ENCODE measurements at places on chromosomes 1 and 21. TPM values are rescaled to one million over a fixed set of nuclear protein-coding genes. Genes with fewer than 3 reads are reported as not detected.

DNA sequence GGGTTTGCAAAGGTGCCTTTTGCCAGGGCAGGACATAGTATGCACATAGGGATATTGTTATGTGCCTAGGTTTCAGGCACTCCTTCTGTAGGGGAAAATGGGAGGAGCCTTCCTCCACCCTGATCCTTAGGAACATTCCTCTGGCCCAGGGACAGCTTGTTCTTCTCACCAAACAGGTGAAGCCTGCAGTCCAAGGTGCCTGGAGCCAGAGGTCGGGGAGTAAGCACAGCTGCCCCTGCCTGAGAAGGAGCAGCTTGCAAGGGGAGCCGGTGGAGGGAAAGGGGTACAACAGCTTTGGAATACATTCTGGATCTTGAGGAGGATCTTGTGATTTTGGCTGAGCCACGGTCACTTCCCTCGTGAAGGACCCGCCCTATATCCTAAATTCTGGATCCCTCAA lies 82.4 kb upstream of the CD1D start:
- no peak overlapping the region for H3K27ac ChIP-seq
- peaks cover 12% of the 10 kb centered on the region for H3K36me3 ChIP-seq
- DNase-seq, result no peak

GRCh38 chr1:69920426-69920825 lies 285.0 kb downstream of the LRRC40 start:
- peaks cover 3% of the 10 kb centered on the region for H3K4me1 ChIP-seq
- H3K27ac ChIP-seq, result no peak overlapping the region
- no peak for DNase-seq
- no peak overlapping the region for H3K4me3 ChIP-seq
- no peaks in the 10 kb centered on the region for H3K27me3 ChIP-seq

GRCh38 chr1:245585252-245585959 lies 430.6 kb downstream of the KIF26B start:
- H3K4me3 ChIP-seq, result no peak overlapping the region
- H3K36me3 ChIP-seq, result no peaks in the 10 kb centered on the region
- H3K27ac ChIP-seq, result peak overlapping the region; percentile 38

Gene AZIN2
- 2.8 TPM for polyA plus RNA-seq

Gene PGBD5
- 0.23 TPM for polyA plus RNA-seq

Measured in GM23248 (cell line).